Stimulated activated naive CD8-positive, alpha-beta T cell treated with anti-CD3 and anti-CD28 coated beads, Interleukin-15, amount 100 ng/mL, for 72 hours (primary cell): ENCODE measurements at places on chromosomes 7 and 10.

DNA sequence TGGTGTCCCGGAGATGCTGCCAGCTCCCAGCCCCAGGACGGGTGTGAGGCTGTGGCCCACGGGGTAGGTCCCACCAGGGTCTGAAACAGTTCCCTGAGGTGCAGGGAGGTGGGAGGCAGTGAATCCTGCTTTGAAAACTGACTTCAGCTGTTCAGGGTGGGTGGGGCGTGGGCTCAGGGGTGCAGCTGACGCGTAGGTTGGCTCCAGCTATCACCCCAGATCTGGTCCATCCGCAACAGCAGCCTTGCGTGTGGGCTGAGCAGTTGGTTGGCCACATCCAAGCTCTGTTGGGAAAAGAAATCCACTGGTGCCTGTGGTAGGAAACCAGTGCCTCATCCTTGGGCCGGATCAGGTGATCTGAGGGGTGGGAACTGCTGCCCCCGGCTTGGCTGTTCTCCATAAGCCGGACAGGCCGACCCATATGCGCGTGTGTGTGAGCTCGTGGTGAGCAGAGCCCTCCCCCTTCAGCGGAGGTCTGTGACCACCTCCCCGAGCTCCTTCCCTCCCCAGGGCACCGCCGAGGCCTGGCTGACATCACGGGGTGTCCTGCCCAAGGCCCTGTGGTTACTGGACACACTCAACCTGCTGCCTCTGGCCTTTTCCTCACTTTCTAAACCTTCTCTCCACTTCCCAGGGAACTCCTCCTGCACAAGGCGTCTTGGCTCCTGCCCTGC is 15.4 kb upstream of the FAM20C start:
- no peak for DNase-seq

- peak; percentile 19 for DNase-seq
Observed at GRCh38 chr7:6576024-6576866, 1.0 kb upstream of the ZDHHC4 start.

- no peak for DNase-seq
Observed at GRCh38 chr10:28806951-28807759, 129.8 kb downstream of the BAMBI start.

DNA sequence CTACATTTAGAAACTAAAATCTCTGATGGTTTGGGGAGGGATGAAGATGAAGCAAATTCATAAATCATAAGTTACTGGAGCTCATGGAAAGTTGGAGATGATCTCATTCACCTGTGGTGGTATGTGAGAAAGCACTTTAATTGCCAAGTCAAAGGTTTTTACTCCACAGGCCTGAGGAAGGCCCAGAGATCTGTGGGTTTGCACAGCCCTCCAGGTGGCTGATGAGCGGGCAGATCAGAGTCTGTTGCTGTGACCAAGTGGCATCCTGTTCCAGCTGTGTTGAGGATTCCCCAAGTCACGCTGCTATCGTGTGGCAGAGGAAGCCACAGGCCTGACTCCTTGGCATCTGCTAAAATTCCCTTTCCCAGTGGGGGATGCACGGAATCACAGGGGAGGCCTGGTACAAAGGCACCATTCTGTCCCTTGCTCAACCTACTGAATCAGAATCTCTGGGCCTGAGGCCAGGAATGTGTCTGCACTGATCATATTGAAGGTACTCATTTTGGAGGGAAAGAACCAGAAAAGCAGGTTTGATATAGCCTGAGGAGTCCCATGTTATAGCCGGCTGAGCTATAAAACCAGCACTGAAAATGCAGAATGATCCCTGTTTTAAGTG is 19.7 kb upstream of the DDC start:
- no peak for DNase-seq

- DNase-seq = no peak
Observed at GRCh38 chr7:121020249-121020988, 31.9 kb downstream of the CPED1 start.

DNA sequence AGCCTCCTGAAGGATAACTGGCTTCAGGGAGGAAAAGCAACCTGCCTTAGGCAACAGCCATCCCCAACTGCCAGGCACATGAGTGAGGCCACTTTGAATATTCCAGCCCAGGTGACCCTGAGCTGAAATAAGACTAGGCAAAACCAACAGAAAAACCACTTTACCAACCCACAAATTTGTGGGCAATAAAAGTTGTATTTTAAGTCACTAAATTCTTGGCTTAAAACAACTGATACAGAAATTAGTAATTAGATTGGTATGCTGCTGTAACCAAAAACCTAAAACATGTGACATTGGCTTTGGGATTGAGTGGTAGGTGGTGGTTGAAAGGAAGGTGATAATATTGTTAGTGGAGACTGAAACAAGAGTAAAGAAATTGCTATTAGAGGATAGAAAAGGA is 39.9 kb downstream of the ABCB4 start:
- DNase-seq = no peak

DNA sequence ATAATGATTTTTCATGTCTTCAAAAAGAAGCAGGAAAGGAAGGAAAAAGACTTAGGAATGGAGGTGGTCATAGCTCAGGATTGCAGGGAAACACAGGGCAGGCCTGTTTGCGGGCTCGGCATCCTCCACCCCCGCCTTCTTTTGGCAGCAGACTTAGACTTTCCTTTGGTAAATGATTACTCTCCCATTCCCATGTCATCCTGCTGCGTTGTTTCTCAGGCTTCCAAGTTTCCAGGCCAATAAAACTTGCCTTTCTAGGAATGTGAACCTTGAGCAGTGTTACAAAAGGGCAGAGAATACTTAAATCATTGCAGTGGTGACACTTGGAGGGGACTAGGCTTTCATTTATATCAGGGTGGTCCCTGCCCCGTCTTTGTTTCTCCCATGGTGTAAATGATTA is 34.0 kb upstream of the DGKB start:
- DNase-seq = no peak

DNA sequence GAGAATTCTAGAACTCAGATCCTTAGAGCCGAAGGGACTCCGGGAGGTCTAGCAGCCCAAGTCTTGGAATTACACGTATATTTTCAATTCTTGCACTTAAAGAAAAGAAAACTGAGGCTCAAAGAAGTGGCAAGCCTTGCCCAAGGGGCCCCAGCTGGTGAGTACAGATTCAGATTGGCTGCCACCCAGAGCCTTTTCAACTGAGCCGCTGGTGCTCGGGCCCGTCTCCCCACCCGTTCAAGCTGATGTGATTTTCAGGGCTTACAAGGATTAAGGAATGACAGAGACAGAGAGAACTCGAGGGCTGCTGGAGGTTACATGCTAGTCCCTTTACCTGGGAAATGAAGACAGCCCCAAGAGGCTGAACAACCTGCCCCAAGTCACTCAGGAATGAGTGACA is 117.8 kb downstream of the ABLIM1 start:
- no peak for DNase-seq

DNA sequence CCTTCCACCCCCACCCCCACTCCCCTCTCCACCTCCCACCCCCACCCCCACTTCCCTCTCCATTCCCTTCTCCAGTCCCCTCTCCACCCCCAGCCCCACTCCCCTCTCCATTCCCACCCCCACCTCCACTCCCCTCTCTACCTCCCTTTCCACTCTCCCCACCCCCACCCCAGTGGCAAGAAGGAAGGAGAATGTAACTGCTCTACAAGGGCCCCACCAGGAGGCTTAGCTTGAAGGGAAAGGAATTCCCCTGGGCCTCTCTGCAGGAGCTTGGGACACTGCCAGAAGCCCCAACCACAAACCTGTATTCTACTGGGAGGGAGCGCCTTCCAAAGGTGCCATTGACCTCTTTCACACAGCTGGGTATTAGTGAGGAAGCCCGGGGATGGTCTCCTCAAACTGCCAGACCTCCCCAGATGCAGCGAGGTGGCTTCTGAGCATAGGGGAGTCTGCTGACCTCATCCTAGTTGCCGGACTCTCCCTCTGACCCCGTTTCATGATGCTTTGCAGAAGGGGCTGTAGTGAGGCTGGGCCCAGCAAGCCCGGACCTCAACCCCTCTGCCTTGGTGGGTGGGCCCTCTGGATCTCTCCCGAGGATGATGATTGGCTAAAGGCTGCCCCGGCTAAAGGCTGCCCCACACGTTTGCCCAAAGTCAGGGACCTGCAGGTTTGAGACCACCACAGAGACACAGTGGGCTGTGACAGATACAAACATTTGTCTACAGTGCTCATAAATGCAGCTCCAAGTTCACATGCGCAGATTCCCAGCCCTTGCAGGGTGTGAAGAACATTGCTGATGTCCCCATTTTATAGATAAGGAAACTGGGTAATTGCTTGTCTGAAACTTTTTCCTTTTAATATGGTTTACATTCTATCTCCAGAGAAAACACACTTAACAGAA is 2.9 kb downstream of the DEPP1 start:
- DNase-seq = no peak

DNA sequence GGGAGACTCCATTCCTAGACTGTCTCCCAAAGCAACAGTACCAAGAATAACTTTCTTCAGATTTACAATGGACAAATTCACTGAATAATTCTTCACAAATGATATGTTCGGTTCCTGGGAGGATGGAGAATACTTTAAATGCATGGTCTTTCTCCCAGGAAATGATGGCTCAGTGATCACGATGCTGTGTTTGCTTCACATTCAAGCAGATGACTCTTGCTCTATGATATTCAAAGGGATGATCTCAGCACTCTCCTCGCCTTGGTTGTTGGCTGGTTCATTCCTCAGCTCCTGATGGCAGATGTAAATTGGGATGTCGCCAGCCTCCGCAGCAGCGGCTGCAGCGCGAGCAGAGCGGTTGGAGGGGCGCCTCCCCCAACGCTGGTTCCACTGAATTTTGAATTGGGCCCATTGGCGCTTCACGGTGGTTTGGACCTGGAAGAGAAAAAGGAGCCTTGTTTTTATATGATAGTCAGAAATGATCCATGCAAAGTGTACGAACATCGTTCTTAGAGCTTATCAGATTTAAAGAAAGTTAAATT is 148.3 kb downstream of the CALCR start:
- DNase-seq = no peak

GRCh38 chr7:118148930-118149329 is 35.0 kb upstream of the LSM8 start:
- DNase-seq = no peak

DNA sequence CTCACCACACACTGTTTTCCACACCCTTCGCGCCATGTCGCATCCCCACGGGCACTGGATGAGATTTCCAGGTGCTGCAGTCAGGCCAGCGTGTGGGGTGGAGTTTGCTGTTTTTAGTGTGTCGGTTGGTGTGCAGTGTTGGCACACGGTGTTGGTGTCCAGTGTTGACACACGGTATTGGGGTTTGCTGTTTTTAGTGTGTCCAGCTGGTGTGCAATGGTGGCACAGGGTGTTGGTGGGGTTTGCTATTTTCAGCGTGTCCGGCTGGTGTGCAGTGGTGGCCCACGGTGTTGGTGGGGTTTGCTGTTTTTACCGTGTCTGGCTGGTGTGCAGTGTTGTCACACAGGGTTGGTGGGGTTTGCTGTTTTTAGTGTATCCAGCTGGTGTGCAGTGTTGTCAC is 20.1 kb upstream of the PRKAR1B start:
- no peak for DNase-seq

DNA sequence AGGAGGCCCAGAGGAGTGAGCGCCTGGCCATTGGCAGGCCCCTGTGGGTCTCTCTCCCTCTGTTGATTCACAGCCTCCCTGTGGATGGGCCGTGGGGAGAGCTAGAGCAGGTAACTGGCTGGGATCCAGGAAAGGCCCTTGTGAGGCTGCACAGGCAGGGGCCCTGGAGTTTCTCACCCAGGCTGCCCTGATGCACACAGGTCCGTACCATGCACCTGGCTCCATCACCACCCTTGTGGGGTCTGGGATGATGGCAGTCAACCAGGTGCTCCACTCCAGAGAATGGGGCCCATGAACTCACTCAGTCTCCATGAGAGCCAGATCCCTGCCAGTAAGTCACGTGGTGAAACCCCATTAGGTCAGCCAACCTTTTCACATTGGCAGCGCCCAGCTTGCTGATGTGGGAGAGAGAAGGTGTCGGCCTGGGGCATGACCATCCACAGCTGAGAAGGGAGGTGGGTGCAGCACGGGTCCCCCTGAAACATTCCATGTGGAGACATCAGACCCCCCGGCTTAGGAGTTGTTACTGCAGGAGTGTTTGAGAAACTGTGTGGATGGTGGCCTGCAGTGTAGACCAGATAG is 320.8 kb downstream of the ADARB2 start:
- no peak for DNase-seq

- DNase-seq = no peak
Observed at GRCh38 chr7:47991270-47991669, 11.9 kb upstream of the HUS1 start.

DNA sequence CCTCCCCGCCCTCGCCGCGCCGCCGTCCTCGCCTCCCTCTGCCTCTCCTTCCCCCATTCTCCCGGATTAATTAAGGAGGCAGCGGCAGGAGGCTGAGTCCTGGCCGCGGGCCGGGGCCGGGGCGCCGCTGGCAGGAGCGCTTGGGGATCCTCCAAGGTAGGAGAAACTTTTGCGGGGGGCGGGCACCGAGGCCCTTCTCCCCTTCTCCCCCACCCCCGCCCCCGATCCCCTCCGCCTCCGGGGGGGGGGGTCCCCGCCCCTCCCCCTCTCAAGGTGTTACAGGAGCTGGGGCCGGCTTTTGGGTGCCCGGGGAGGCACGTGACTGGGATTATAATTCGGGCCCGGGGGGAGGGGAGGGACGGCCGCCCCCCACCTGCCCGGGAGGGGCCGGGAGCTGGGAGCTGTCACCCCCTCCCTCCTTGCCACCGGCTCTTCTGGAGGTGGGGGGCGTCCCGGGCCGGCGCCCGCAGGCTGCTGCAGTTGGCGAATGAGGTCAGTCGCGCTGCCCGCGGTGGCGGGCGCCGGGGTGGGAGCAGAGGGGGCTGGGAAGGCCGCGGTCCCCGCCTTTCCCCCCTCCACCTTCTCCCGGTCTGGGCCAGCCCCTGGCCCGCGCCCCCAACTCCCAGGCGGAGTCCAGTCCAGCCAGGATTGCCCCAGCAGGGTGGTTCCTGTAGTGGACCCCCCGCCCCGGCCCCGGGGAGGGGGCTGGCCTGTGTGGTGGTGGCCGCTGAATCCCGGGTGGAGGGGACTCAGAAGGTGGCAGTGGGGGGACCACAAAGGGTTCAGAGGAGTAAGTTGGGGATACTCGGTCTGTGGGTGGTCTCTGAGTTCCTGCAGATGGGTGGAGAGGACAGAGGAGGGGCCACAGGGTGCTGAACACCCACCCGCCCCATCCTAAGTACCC is 567 bp downstream of the GTF2IRD1 start:
- DNase-seq = no peak

- DNase-seq = no peak
Observed at GRCh38 chr10:120105001-120105400, 212.5 kb downstream of the SEC23IP start.

DNA sequence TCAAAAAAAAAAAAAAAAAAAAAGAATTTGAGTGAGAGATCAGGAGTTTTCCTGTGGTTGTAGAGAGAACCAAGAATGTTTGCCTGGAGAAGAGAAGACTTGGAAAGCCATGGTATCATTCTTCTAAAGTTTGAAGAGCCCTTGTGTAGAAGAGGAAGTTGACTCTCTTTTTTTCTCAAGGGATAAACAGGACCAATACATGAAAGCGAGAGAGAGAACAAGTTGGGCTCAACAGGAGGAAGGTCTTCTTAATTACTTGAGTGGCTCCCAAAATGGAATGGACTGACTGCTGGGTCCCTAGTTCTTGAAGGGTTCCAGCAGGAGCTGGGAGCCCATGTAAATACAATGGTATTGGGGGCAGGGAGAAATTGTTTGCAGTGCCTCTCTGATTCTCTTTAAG is 173.3 kb upstream of the ADO start:
- DNase-seq = no peak
